GDM1 (cell line): ENCODE measurements at places on chromosomes 2 and 18.

- DNase-seq: no peak
These were observed 40.9 kb downstream of the TSHZ1 start for GRCh38 chr18:75251466-75251865.

- DNase-seq: no peak
These were observed 16.0 kb downstream of the YPEL5 start for GRCh38 chr2:30162806-30163205.

DNA sequence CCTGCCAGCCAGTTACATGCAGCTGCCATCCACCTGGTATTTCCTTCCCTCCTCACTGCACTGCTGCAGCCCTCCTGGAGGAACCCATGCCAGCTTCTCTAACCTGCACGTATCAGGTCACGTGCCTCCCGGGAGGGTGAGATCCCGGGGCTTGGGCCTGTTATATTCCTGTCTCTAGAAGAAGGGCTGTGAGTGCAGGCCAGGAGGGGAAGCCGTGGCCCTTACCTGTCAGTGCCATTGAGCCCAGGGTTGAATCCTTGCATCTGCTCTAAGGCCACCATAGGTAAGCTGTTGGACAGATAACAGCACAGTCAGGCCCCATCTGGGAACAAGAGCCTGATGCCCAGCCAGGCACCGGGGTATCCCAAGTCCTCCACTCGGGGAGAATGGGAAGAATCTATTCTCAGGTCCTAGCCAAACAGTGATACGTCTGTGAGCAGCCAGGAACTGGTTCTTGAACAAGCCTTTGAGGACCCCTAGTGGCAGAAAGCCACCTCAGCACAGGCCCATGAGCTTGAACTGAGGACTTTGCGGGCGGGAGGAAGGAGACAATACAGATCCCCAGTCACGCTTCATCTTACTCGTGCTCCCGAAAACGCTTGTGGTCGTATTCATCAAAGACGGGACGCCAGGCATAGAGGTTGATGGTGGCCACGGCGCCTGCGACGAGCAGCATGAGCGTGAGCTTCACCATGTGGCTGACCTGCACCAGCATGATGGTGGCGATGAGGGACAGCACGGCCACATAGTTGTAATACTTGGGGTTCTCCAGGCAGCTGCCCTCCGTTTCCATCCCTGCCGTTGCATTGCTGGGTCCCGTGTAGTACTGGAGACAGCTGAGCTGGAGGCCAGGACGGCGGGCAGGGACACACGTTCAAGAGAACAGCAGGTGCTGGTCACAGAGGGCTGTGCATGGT lies 34.4 kb downstream of the CENPO start:
- peak; percentile 66 for DNase-seq

DNA sequence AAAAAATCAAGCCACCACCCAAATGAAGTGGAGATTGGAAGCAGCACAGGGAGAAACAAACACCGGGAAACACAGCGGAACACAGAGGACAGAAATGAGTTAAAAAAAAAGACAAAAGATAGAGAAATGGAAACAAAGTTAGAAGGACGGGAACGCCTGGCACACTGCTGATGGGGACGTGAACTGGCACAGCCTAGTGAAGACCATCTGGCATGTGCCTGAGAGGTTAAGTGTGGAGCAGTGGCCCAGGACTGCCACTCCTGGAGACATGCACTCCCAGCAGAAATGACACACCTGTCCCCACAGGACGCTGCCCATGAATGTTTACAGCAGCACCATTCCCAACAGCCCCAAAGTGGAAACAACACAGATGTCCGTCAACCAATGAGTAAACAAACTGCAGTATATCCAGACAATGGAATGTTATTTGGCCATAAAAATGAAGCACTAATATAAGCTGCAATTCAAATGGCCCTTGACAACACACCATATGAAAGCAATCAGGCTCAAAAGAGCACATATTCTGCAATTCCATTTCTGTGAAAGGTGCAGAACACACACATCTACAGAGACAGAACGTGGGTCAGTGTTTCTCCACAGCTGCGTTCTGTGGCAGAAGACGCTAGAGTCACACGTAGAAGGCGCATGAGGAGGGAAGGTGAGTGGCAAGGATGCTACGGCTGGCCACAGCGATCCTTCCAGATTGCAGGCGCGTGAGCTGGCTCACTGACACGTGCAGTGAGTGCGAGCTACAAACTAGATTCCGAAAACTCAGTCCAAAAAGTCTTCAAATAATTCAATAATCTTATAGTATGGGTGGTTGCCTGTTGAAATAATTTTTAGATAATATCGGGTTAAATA lies 24.6 kb downstream of the THAP4 start:
- DNase-seq: no peak

GRCh38 chr2:134348760-134349159 lies 94.9 kb downstream of the MGAT5 start:
- no peak for DNase-seq
